GF-D8 (cell line): ENCODE measurements at places on chromosomes 16 and 17.
A peak's percentile ranks its signal among the peaks of the same experiment; 100 is the strongest.

DNA sequence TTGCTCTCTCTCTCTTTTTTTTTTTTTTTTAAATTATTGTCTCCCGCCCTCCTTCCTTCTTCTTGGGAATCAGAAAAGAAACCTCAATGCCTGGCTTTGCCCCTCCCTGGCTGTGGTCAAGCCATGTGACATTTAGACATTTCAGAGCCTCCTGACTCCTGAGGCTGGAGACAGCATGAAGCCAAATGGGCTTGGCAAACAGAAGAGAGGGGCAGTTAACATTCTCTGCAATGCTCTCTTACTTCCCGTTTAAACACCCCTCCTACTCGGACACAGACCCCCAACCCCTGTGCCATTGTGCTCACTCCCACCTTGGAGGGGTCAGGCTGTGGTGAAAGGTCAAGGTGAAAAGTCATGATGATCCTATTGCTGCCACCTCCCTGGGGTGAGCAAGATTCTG, 14.7 kb upstream of the MEOX1 start:
- DNase-seq: no peak

GRCh38 chr17:46121165-46121764, 72.0 kb downstream of the KANSL1 start:
- no peak for DNase-seq

DNA sequence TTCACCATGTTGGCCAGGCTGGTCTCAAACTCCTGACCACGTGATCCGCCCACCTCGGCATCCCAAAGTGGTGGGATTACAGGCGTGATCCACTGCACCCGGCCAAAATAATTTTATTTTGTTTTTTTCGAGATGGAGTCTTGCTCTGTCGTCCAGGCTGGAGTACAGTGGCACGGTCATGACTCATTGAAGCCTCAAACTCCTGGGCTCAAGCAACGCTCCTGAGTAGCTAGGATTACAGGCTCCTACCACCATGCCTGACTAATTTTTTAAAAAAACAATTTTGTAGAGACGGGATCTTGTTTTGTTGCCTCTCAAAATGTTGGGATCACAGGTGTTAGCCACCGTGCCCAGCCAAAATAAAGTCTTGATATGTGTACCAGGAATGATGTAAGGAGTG, 2.4 kb upstream of the TTLL6 start:
- DNase-seq: no peak

- no peak for DNase-seq
These were observed 136.7 kb downstream of the XYLT1 start for GRCh38 chr16:17334096-17334495.

DNA sequence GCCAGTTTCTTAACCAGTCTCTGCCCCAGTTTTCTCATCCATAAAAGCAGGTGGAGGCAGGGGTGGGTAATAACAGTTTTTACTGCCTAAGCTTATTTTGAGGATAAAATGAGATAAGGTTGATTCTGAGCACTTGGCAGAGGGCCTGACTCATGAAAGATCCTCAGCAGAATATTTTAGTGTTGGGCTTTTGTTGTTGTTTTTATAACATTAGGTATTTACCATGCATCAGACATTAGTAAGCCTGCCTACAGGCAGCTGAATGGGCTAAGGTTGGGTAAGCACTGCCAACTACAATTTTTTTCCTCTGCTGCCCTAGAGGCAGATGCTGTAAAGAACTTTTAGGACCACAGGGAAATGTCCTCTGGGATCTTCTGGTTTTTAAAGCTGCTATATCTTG, 43.1 kb downstream of the SCNN1G start:
- DNase-seq: no peak

GRCh38 chr17:37609170-37610040, at the start of gene SYNRG:
SYNRG (minus strand) TSS chr17:37609418; CDS start chr17:37609355, 63 bp downstream.
- peak; percentile 85 for DNase-seq

DNA sequence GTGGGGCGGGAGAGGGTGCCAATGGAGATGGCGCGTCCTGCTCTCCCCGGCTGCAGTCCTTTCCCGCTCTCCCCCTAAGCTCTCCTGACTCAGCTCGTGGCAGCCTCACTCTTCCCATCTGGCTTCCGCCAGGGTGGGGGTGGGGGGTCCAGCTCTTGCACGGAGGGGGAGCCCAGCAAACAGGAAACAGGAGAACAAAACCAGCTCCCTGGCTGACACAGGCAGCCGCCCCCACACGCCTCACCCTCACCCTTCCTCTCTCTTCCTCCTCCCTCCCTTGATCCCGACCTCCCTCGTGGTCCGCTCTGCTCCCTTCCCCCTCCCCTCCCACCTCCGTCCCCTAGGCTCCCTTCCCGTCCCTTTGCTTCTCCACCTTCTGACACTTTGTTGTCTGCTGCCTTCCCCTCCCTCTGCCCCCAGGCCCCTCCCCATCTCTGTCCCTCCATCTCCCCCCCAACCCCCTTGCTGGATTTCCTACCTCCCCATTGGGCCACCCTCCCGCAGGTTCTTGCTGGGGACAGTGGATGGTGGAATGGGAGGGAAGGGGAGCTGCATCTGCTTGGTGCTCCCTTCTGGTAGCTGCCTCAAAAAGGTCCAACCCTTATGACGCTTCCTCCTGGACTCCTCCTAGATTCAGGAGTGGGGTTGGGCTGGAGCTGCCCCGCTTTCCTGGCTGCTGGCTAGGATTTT, 23.7 kb downstream of the ARHGAP23 start:
- no peak for DNase-seq

DNA sequence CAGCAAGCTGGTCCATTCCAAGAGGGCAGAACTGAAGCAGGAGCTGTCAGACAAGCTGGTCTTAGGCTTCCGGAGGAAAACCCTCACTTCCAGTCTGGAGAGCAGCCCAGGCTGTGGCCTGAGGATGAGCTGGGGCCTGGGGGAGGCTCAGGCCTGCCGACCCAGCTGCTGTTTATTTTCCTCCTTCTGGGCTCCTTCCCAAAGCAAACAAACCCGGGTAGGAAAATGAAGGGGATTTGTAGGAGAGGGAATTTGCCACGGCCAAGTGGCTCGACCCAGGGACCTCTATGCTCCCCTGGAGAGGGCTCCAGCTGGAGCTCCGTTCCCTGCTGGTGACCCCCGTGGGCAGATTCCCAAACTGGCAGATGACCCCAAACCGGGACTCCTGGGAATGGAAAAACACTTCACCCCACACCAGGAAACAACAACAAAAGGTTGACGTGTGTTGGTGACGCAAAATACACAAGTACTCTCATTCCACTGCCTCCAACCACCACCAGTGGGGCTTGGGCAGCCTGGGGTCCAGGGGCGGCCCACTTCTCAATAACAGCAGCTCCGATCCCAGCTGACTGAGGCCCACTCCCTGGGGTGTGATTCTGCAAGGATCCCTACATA, 8.8 kb downstream of the JUP start:
- DNase-seq: no peak

DNA sequence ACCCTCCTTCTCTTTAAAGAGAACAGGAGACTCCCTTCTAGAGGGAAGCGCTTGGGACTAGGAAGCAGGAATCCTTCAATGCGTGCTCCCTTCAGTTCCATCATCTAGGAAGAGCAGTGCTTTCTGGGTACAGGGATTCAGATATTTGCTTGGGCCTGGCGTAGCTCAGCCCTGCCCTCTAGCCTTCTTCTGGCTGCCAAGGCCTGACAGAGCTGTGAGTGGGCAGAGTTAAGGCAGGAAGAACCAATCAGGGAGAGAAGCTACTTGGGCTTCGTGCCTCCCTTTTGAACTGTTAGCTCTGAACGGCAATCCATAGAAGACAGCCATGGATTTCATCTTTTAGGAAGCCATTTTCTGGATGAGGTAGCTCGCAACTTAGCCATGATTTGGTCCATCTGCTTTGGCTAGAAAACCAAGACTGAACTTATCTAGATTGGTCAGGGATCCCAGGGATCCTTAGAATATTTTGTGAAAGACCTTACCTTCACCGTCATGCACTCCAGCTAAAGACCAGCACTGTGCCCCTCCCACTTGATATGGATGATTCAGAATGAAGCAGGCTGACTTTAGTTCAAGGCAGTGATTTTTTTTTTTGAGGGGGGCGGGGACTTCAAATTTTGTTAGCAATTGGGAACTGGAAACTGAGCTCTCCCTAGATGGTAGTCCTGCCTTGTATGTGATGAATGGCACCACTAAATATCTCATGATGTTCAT, 2.5 kb upstream of the CORO6 start:
- no peak for DNase-seq
